ENCODE measurements at places on chromosomes 7 and 10. TPM values are rescaled to one million over a fixed set of nuclear protein-coding genes. Genes with fewer than 3 reads are reported as not detected.

FAM25C gene
- total RNA-seq, result not detected

ELOVL3 gene
- 0.27 TPM for total RNA-seq

DNA sequence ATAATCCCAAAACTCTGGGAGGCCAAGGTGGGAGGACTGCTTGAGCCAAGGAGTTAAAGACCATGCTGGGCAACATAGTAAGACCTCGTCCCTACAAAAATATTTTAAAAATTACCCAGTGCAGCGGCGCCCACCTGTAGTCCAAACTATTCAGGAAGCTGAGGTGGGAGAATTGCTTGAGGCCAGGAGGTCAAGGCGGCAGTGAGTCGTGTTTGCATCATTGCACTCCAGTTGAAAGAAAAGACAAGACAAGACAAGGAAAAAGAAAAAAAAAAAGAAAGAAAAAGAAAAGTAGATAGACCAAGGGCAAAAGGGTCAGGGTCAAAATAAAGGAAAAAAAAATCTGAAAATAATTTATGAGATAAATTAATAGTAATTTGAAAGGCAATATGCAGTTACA lies 5.8 kb downstream of the ANXA7 start:
- no peak for DNase-seq

PGAM2 gene
- not detected for total RNA-seq

GRCh38 chr10:81655986-81656385 lies 219.0 kb upstream of the NRG3 start:
- DNase-seq, result no peak

DNA sequence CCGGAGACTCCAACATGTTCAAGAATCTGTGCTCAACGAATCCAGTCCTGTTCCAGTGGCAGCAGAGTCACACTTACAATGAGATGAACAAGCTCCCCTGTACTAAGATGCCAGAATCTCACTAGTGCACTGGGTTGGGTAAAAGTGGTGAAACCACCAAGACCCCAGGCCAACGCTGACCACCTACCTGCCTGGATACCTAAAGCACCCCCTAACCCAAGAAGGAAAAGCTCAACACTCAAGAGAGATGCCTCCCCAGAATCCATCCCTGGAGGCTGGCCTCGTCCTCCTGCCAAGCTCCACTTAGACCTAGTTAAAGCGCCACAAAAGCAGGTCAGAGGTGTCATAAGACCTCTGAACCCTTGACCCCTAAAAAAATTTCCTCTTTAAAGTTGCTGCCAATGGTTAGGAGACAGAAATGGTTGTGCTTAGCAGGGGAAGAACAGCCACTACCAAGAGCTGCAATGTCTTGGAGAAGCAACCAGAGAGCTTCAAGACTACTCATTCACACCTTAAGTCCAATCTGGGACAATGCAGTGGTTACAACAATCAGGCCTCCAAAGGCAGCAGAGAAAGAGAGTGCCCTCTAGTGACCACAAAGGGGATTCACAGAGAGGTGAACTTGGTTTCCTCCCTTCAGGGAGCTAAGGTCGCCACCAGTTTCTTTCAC lies 94.6 kb upstream of the MACROH2A2 start:
- peak; percentile 56 for DNase-seq

PRKCQ gene
- 0.73 TPM for total RNA-seq

DNA sequence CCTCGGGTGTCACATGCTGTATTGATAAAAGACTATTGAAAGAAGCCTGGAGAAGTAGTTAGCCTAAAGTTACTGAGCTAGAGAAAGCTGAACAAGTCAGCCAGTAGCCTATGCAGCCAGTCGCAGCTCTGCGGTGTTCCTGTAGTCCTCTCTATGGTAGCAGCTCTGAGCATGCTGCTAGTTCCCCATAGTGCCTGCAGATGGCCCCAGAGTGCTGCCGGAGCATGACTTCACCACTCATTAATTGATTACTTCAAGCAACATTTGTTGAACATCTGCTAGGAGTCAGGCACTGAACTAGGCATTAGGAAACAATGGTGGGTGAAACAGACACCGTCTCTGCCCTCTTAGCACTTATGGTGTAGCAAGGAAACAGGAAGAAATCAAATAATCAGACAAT lies 422.7 kb downstream of the SORCS3 start:
- peak; percentile 3 for DNase-seq

DNA sequence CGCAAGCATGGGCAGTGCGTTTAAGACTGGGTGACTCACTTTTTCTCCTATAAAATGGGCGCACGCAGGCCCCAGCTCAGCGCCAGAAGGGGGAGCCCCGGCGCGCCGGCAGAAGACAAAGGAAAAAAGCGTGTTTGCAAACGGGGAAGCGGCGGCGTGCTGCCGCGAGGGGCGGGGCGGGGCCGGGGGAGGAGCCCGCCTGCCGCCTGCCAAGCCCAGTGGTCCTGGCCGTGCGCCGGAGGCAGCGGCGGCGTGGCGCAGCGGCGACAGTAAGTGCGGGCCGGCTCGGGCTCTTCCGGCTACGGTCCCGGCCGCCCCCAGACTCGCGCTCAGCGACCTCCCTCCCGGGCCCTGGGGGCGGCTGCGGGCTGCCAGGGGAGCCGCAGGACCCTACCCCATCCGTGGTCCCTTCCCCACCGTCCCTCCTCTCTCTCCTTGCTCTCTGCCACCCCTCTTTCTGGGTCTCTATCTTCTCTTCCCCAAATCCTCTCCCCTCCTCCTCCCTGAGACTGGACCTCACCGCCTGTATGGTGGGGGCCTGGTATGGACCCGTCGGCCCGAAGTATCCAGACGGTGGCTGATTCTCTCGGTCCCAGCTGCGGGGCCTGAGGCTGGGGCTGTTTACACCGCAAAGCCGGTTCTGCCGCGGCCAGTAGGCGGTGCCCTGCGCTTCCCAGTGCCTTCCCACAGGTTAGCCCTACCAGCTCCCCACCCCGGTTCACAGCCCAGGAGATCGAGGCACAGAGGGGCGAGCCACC lies at the start of gene SLC29A3:
TSS of gene SLC29A3 (plus strand) at position 218 of the 758 bp plus-strand sequence. CDS start at position 269, 51 bp downstream.
- peak; percentile 88 for DNase-seq

- no peak for DNase-seq
Measured at GRCh38 chr10:133239990-133240389, 2.3 kb downstream of the VENTX start.

GRCh38 chr7:127879436-127879835 lies 151.8 kb downstream of the LRRC4 start:
- DNase-seq, result no peak

SH3PXD2A gene
- 7.5 TPM for total RNA-seq

DNA sequence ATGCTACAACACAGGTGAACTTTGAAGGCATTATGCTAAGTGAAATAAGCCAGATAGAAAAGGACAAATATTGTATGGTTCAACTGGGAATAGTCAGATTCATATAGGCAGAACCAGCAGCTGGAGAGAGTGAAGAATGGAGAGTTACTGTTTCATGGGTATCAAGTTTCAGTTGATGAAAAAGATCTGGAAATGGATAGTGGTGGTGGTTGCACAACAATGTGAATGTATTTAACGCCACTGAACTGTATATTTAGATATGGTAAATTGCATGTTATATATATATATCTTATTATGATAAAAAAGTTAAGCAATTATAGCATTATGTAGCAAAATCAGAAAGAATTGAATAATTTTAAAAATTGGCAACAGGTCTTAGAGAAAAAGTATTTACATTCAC lies 3.9 kb downstream of the LMBR1 start:
- no peak for DNase-seq

DNA sequence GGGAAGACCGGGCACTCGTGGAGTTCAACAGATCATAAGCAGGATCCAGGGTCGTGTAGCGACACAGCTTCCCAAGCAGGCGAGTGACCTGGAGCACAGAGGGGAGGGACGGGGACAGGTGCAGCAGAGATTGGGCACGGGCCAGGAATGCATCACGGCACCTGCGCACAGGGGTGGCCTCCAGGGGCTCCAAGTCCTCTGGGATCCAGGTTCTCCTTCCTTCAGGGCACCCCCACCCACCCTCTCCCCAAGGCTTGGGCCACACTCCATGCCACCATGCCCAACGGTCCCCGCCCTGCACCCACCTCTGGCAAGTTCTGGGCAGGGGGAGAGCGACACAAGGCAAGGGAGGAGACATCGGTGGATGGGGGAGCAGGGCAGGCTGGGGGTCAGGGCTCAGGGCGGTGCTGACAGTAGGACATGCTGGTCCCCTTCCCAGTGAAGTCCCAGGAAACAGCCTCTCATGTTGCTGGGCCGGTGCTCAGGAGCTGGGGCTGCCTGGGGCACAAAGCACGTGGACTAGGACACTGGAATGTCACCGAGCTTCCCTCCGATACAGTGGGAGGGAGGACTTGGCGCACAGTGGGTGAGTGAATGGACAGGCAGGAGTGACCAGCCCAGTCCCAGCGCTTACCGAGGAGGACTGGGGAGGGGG lies 597.3 kb downstream of the PTPRN2 start:
- DNase-seq, result no peak

NT5C2 gene
- 70.0 TPM for total RNA-seq

- DNase-seq, result no peak
Measured at GRCh38 chr7:51070151-51070550, 246.5 kb downstream of the COBL start.

PDCD11 gene
- total RNA-seq, result 33.0 TPM

All from Calu3 (cell line).